HTR-8/SVneo (cell line): ENCODE measurements at places on chromosomes 4 and X.
A peak's percentile ranks its signal among the peaks of the same experiment; 100 is the strongest.

GRCh38 chr4:80361329-80361900 lies 25.9 kb downstream of the CFAP299 start:
- no peak for DNase-seq

DNA sequence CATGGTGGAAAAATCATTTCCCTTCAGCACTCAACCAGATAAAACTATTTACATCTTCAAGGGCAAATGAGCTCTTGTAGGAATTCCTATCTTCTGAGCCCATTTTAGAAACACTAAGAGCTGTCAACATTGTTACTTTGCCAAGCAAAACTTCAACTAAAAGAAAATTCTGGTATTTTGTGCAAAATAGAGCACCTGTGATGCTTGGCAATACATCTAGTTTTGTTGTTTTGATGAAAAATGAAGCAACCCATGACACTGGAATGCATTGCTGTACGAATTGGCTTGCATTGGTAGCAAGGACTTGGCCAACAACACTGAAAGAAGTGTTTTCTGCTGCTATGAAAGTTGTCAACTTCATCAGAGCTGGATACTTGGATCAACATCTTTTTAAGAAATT lies 194.4 kb downstream of the COX18 start:
- DNase-seq, result no peak

DNA sequence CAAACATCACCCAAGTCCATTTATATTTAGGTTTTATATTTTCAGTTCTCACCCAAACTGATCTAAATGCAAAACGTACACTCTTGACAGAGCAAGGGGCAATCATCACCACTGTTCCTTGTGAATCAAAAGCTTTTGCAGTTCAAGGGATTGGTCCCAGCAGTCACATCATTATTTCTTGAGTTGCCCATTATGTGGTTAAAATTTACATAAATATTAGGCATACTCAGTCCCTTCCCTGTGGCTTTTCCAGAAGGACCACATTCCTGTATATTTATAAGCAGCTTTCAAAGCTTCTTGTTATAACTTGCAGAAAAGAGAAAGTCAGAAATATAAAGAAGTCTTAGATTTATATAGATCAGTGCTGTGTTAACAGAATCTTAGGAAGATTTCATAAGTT lies 224.4 kb downstream of the CLCN4 start:
- DNase-seq, result no peak

DNA sequence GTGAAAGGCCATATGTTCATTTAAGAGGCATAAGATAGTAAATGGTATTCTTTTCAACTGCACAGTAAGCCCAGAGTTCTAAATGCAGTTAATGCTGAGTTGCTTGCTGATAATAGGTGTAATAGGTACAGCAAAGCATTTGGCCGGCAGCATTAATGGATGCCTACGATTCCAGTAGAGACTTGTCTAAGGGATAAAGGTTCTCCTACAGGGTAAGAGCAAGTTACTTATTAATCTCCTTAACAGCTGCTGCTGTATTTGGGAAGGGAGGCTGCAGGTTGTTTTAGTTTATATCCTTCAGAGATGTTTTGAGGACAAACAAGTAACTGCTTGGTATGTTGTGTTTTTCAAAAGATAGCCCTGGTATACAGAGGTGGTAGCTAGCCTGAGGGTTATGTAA lies 16.8 kb downstream of the TSPAN7 start:
- no peak for DNase-seq

DNA sequence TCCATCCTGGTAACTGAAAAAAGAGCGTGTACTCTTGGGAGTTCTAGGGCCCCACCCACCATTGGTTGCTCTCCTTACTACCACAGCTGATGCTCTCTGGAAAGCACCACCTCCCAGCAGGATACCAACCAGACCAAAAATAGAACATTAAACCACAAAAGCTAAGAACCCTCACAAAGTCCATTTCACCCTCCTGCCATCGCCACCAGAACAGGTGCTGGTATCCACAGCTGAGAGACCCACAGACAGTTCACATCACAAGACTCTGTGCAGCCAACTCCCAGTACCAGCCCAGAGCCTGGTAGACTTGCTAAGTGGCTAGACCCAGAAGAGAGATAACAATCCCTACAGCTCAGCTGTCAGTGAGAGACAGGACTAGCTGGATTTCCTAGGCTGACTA lies 240.6 kb downstream of the PABPC4L start:
- no peak for DNase-seq

GRCh38 chrX:136380010-136380769 lies 79.4 kb downstream of the ADGRG4 start:
- no peak for DNase-seq

- peak; percentile 61 for DNase-seq
These were observed 200.3 kb downstream of the PDGFC start for GRCh38 chr4:156771171-156771837.

DNA sequence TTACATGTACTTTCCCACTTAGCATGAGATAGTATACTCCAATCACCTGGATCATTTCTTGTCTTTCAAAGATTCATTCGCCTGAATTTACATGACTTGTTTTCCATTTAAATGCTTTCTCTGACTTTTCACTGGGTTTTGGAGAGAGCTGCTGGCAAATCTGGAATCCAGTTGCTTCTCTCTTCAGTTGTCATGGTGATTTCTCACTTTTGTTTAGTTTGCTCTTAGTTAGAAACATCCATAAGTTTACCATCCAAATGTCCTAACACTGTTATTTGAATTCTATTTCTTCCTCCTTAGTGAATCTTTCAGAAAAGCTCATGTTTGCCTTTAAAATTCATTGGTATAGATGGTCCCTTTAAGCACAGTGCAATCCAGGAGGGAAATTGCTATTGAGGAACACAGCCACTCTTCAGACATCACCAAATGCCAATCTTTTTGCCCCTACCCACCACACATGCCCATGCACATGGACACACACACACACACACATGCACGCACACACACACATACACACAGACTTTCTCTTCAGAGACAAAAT lies 51.7 kb downstream of the REELD1 start:
- no peak for DNase-seq

- DNase-seq, result no peak
These were observed 25.2 kb downstream of the PPP1R2C start for GRCh38 chrX:42752730-42753129.

- no peak for DNase-seq
These were observed 167.9 kb downstream of the MAML3 start for GRCh38 chr4:139986106-139986505.

DNA sequence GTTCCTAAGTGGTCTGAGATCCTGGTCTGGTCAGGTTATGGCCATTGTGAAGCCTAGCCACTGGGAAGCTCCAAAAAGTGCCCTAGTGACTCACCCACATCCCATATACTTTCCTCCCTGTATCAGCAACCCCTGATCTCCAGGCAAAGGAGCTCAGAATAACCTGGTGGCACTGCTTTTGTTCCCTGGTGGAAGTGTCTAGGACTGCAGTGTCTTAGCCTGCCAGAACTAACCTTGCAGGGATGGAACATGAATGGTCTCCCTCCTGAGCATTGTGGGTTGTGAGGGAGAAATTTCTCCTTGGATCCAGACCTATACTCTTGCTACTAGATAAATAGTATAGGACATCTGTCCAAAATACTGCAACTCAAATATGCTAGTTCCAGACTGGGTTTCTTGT lies 27.9 kb upstream of the WDR1 start:
- no peak for DNase-seq

- DNase-seq, result peak; percentile 39
These were observed 37.8 kb upstream of the SLC9A7 start for GRCh38 chrX:46796574-46797191.
